ENCODE measurements at places on chromosomes 5 and 9.

- no peak for DNase-seq
These were observed 9.6 kb downstream of the ZNF608 start for GRCh38 chr5:124736805-124737188.

DNA sequence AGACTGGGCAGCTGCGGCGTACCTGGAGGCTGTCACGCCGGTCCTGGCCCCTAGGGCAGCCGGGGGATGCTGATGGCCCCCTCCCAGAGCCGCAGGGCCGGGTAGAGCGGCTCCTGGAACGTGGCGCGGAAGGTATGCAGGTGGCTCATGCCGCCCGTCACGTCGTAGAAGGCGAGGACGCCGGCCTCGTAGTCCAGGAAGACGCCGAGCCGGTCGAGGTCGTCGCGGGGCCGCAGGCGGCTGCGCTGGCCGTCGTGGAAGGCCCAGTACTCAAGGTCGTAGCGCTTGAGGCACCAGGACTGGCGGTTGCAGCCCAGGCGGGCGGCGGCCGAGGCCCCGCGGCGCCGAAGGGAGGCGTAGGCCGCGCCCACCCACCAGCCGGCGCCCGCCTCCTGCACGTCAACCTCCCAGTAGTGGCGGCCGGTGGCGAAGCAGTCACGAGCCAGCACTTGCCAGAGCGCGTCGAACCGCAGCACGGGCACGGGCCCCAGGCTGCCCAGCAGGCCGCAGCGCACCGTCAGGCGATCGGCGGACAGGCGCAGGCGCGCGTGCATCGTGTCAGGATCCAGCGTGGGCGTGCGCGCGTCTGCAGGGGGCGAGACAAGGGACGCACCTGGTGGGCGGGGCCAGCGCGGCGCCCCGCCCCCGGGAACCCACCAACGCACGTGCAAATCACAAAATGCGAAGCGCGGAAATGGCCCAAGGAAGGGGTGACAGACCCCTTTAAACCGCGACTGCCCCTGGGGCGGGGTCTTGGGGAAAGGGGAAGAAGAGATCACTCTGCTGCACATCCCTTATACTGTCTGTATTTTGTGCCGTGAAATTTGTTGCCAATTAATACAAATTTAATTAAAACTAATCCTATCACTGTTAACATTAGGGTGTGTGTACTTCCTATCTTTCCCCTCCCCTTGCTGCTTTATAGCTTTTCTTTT lies 31.2 kb downstream of the NANS start:
- DNase-seq, result no peak

GRCh38 chr9:114503009-114503408 lies 2.3 kb downstream of the WHRN start:
- no peak for DNase-seq

GRCh38 chr9:123316053-123316718 lies 39.8 kb upstream of the CRB2 start:
- DNase-seq, result no peak

- no peak for DNase-seq
These were observed 38.3 kb downstream of the MAP3K1 start for GRCh38 chr5:56853698-56854097.

DNA sequence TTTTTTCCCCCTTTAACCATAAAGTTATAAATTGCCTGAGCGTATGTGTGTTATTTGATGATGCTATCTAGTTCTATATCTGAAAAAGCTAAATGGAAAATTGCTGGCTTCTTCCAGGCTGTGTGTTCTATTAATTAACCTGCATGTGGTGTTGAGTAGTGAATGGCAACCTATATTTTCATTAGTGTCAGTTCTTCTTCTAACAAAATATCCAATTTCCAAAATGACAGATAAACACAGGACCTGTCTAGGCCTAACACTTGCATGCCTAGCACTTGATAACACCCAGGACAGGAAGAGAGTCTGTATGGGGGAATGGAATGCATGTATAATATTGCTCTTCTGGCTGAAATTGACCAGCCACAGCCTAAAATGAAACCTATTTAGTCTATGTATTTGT lies 91.7 kb downstream of the CD180 start:
- DNase-seq, result no peak

DNA sequence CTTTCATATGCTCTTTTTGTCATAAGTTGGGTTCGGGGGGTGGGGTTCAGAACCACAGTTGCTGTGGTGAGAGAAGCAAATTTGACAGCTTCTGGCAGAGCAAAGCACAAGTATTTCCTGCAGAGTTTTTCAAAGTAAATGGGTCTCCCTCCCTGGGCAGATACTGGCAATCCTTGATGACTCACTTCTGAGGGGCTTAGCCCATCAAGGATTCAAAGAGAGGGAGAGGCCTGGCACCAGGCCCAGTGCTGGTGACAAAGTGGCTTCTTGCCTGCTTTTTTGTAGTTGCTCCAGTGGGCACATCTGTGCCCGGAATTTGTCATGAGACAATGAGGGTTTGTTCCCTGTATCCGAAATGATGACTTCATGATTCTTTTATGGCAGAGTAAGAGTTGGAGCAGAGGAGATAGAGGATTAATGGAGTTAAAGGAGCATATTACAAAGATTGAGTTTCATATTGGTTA lies 46.6 kb upstream of the TNC start:
- no peak for DNase-seq

DNA sequence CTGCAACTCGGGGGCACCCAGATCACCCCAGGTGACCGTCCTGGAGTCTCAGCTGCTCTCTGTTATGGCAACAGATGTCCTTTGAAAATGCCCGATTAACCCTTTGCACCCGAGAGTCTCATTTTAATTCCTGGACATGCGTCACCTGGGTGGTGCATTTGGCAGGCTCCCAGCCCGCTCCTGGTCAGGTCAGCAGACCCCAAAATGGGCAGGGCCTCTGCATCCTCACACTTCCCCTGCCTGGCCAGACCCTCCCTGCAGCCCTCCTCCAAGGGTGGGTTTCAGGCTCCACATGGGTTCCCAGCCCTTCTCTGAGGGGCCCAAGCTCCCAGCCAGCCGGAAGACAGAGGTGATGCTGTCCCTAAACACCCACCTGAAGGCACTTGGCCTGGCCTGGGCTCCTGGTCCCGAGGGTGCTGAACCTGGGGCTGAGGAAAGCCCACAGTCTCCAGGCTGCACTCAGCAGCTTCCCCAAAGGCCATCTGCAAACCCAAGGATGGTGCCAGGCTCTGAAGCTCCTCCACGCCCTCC lies 69.4 kb downstream of the PSMB7 start:
- DNase-seq, result no peak

- no peak for DNase-seq
These were observed 151.8 kb upstream of the VLDLR start for GRCh38 chr9:2469681-2470221.

DNA sequence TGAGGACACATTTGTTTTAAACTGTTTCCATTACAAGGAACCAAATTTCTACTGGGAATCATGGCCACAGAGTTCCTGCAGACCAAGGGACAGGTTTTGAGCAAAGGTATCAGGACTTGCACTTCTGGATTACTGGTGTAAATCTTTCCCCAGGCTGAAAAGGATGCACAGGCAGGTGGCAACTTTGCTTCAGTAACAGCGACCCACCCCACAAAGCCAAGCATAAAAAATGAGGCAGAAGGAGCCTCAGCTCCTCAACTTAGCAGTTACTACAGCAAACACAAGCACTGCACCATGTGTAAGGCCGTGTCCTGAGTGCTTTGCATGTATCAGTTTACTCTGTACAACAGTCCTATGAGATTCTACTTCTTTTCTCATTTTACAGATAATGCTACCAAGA lies 251.9 kb downstream of the EBF1 start:
- DNase-seq, result no peak

- DNase-seq, result no peak
These were observed 81.7 kb downstream of the MUSK start for GRCh38 chr9:110750272-110750671.

- no peak for DNase-seq
These were observed 162.8 kb downstream of the FAM174A start for GRCh38 chr5:100697970-100698369.

DNA sequence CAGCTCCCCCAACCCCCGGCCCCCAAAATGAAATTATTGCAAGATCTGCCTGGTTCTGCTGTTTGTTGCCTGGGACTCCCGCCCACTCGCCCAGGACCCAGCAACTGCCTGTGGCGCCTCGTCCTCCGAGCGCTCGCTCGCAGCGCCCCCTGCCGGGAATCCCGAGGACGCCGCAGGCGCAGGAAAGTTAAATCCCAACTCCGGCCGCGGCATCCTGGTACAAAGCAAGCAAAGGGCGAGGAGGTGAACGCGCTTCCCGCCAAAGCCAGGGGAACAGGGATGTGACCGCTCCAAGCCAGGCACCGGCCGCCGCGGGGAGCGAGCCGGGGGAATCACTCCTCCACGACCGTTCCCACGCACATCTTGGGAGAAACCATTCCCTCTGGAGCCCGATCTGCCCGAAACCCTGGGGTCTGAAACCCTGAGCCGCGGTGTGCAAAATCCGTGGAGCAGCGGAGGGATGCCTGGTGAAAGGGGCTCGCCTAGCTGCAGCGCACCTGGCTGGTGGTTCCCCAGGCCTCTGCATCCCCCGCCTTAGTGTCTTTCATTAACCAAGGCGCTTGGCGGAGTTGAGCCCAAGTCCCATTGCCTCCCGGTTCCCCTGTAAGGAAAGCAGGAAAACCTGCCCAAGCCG lies 1.3 kb downstream of the SEMA5A start:
- peak; percentile 40 for DNase-seq

DNA sequence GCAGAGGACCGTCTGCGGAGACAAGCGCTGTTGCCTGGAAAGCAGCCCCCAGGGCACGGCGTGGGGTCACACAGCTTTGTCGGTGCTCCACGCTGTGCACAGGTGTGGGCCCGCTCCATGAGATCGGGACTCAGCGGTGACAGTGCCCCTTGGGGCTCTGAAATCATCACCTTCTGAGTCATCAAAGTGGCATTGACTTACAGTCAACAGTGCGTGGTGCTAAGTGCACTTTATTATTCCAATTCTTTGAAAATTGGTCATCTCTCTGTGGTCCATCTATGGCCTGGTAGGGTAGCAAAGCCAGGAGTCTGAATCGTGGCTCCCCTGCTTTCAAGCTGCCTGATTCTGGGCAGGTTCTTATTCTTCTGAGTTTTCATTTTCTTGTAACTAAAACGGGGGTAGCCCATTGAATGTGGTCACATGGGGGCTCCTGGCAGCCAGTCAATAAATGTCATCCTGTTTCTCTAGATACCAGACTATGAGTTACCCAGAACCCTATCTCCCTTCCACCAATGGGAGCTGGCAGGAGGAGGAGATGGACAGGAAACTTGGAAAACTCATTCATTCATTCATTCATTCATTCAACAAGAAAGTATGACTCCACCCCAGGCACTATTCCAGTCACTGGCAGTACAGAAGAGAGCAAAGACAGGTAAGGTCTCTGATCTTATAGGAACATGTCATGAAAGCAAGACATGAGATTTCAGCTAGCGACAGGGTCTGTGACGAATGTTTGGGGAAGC lies 20.3 kb upstream of the UNC5A start:
- DNase-seq, result no peak

Data from GM12892 (cell line).